Brain (organoid and tissue), 16 donors: ENCODE measurements at places on chromosomes 2 and 18.

GRCh38 chr2:204072443-204073324 is 136.1 kb downstream of the ICOS start:
- DNase-seq, result no peak

- DNase-seq, result no peak
These were observed 6.1 kb upstream of the CYRIA start for GRCh38 chr2:16671760-16672159.

GRCh38 chr2:121255358-121255757 is 29.6 kb downstream of the TFCP2L1 start:
- no peak for DNase-seq

DNA sequence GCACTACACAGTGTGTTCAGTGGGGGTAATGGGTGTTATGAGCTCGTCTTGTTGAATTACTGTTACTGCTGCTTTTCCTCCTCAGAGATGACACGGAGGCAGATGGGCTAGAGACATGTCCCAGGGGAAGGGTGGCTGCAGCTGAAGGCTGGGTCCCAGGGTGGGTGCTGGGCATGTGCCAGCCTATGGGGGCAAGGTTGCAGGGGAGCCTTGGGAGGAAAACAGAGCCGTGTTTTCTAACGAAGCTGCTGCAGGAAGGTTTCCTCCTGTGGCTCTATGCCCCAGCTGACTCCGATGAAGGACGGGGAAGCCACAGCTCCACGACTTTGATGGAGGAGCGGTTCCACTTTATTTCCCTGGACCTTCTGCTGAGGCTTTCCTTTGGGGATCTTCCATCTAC is 42.4 kb downstream of the ASB18 start:
- DNase-seq, result no peak

DNA sequence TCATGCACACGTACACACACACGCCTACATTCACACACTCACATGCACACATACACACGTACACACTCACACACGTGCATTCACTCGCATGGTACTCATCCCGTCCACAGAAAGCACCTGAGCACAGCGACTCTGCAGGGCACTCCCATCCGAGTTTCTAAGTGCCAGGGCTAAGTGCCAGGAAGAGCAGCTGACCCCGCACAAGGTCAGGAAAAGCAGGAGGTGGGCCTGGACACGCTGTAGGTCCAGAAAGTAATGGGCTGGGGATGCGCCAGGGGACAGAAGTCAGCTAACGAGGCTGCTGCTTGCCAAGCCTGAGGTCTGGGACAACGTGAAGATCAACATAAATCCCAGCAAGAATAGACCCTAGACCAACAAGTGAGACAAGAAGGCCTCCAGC is 15.8 kb downstream of the ADI1 start:
- DNase-seq, result no peak

DNA sequence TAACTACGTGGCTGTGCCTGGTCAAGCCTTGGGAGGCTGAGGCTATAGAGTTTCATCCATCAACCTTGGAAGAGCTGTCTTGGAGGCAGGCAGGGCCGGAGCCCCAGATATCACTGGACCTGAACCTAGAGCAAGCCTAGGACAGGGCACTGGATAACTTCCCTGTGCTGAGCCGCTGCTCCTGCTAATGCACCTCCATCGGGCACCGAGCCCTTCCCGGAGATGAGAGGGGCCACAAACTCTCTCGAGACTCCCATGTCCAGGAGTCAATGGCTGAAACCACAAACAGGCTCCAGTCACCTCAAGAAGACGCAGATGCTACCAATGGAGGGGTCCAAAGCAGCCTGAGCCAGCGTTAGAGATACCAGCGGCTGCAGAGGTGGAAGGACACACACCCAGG is 866.0 kb downstream of the LRP1B start:
- no peak for DNase-seq

DNA sequence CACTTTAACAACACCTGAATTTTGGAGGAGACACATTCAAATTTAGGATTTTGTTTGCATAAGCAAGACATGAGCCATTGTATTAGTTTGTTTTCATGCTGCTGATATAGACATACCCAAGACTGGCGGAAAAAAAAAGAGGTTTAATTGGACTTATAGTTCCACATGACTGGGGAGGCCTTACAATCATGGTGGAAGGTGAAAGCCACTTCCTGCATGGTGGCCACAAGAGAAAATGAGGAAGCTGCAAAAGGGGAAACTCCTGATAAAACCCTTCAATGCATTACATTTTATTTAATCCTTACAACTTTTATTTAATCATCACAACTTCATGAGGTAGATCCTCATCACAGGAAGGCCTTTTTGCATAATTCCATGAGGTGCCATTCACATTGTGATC is 242.0 kb upstream of the STON1 start:
- no peak for DNase-seq

GRCh38 chr18:41938445-41938844 is 16.6 kb upstream of the PIK3C3 start:
- DNase-seq, result no peak

GRCh38 chr2:118122594-118123281 is 34.5 kb downstream of the INSIG2 start:
- DNase-seq, result no peak

GRCh38 chr18:45282101-45282812 is 333.0 kb upstream of the SLC14A2 start:
- no peak for DNase-seq

DNA sequence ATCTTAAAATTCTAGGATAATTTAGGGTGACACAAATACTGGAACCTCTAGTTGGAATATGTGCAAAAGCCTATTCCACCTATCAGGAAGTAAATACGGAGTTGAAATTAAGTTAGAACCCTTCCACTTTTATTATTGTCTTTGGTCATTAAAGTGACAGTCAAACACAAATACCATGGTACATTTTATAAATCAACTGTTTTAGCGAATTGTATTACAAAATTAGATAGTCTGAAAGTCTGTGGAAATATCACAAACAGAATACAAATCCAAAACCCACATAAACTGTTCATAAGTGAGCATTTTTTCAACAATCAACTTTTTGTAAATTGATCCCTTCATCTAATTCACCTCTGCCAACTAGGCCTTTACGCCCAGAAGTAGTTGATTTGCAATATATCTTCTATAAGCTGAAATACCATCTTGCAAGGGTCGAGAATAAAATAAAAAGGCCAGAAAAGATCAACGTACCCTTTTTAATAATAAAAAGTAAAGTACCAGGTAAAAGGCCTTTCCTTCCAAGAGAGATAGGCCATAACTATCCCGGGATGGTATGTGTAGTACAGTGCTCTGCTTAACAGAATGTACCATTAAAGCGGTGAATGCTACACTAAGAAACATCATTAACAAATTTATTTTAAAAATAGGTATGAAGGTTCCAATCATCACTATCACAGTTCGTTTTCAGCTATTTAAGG is 1.3 kb downstream of the USP34 start:
- DNase-seq, result no peak

DNA sequence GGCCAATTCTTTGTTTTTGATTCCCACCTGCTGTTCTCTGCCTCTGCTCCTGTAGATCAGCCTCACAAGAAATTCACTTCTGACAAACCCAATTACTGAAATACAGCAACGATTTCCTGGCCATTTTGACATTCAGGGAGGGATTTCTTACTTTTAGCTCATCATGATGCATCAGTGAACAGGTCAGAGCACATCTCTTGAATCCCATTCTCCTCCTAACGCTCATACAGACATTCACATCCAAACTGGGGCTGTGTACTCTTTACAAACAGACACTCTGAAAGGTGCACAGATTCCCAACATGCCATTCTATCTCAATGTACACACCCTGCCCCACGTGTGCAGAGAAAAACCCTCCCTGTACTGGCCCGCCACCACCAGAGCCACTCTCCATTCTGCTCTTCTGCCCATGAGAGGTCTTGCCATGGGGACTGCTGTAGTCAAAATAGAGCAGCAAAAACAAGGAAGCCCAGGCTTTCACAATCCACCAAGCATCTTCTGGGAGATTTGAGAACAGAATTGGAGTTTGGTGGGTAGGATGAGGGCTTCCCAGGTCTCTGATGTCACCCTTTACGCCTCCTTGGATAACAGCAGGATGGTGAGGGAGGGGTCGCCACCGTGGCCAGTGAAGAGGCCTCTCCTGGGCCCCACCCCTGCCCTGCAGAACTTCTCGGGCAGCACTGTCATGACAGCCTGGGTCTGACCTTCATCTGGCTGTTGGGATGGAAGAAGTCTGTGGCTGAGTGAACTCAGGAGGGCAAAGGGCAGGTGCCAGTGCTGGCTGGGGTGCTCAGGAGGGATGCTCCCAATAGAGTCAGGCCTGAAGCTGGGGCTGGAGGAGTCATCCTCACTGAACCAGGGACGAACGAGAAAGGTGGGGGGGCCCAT is 41.9 kb upstream of the ZFP36L2 start:
- no peak for DNase-seq

- no peak for DNase-seq
These were observed 108.7 kb downstream of the ZBTB7C start for GRCh38 chr18:48300463-48300961.

DNA sequence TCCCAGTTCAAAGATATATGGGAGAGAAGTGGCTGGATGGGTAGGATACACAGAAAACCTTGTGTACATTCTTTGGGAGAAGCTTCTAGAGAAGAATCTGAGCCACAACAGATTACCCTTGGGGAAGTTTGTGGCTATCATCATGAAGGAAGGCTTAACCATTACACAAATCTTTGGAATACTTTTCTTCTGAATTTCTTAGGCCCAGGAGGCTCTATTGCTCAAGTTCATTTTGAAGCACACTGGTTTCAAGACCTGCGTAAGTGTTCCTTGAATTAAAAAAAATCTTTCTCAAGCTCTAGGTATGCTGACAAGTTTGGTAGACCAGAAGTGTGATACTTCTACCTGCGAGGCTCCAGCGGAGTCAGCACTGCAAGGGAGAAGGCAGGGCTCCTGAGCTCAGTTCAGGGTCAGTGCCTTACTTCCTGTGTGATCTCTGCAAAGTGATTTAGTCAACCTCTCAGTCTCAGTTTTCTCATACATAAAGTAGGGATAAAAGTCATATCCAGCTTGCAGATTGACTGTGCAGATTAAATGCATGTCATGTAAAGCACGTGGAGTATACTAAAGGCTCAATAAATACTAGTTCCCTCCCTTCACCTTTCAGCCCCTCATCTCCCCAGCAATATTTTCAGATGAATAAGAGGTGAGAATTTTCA is 438.6 kb downstream of the DLGAP1 start:
- DNase-seq, result no peak

DNA sequence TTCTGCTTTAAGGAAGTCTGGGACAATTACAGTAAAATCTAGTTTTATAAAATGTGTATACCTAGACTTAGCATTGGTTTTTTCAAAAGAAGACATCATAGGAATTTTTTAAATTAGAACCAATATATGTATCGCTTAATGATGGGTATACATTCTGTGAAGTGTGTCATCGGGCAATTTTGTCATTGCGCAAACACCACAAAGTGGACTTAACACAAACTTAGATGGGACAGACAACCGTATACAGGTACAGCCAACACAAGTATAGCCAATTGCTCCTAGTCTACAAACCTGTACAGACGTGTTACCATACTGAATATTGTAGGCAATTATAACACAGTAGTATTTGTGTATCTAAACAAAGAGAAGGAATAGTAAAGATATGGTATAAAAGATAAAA is 12.7 kb downstream of the MYO1B start:
- DNase-seq, result no peak

- peak; percentile 56 for DNase-seq
These were observed 38.6 kb upstream of the ARL4C start for GRCh38 chr2:234535464-234535863.

DNA sequence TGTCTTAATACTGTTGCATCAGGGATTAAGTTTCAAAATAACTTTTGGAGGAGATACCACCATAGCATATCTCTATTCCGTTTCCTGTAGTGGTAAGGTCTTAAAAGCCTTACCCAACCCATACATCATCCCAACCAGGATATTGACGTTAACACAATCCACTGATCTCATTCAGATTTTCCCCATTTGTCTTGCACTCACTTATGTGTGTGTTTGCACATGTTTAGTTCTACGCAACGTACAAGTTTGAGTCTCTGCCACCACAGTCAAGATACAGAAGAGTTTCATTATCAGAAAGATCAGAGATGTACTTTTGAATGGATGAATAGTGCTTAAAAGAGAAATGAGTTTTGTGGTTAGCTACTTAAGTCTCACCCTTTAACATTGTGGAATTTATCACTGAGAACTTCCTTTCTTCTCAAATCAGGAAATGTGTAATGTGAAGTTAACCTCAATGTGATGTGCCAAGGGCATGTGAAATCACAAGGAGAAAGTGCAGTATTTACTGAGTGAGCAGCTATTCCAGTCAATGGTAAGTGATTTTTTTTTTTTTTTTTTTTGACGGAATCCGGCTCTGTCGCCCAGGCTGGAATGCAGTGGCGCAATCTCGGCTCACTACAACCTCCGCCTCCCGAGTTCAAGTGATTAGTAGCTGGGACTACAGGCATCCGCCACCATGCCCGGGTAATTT is 69.2 kb upstream of the EPHA4 start:
- DNase-seq, result no peak

DNA sequence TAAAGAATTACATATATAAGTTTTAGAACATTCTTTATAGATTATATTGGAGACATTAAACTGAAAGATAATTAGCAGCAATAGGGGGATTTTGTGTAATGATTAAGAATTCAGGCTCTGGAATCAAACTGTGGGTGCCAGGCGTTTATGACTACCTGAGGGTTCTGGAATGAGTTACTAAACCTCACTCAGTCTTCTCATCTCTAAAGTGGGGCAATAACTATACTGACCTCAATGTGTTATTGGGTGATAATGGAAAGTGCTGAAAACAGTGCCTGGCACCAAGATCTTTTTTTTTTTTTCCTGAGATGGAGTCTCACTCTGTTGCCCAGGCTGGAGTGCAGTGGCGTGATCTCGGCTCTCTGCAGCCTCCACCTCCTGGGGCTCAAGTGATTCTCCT is 7.2 kb downstream of the SERPINB8 start:
- no peak for DNase-seq

- no peak for DNase-seq
These were observed 56.2 kb downstream of the UXS1 start for GRCh38 chr2:106137731-106138521.

DNA sequence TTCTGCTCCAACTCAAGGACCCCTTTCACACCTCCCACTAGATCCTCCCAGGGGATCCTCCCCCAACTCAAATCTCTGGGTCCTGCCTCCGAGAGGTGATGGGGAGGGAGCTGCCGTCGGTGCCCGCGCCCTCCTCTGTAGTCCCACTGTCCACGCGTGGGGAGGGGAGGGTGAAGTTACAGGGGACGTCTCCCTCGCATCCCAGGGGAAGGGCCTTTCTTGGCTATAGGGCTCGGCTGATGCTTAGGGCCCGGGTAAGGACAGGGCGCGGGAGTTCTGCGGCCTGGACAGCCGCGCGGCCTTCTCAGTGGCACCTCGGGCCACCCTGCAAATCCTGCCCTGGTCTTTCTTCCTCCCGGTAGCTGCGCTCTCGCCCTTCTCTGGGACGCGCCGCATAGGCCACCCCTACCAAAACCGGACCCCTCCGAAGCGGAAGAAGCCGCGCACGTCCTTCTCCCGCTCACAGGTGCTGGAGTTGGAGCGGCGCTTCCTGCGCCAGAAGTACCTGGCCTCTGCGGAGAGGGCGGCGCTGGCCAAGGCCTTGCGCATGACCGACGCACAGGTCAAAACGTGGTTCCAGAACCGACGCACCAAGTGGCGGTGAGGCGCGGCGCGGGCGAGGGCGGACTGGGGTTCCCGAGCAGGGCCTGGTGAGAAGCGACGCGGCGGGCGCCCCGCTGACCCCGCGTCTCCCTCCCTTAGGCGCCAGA is 1.2 kb downstream of the TLX2 start:
- no peak for DNase-seq

GRCh38 chr2:85310330-85310729 is 17.5 kb downstream of the TGOLN2 start:
- no peak for DNase-seq
